ENCODE measurements at places on chromosomes 4 and X.
A peak's percentile ranks its signal among the peaks of the same experiment; 100 is the strongest.

DNA sequence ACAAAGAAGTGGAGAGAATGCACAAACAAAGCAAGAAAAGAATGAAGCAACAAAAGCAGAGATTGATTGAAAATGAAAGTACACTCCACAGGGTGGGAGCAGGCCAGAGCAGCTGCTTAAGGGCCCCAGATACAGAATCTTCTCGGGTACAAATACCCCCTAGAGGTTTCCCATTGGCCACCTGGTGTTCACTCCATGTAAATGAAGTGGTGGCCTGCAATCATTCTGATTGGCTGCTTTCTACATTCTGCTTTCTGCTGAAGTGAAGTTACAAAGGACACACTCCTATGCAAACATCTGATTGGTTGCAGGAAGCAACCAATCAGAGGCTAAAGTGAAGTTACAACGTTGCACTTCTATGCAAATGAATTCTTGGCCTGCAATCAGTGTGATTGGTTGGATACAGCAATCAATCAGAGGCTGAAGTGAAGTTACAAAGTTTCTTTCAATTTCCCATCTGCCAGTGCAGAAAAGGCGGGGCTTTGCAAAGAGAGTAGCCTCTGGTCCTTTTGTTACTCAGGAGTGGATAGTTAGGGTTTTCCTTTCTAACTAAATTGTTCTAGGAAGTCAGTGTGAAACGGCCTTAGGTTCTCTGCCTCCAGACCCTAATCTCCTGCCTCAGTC is 19.0 kb upstream of the GPC4 start:
- no peak for DNase-seq

GRCh38 chr4:144808034-144808433 is 162.1 kb downstream of the HHIP start:
- DNase-seq = no peak

- DNase-seq = no peak
Observed at GRCh38 chrX:8201896-8202331, 30.8 kb upstream of the VCX2 start.

DNA sequence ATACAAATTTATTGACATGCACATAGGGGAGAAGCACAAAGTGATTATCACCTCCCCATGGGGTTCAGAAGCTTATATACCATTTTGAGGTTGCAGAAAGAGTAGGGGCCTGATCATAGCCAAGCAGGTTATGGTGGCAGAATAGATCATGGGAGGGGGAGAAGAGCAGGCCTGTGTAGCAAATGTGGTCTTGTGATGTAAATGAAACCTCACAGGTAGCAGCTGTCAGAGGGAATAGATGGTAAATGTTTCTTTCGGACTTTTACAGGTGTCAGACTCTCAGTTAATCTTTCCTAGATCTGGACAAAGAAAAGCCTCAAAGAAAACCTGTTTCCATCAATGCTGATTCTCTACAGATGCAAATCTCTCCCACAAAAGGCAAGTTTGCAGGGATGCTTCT is 84.4 kb downstream of the CFAP299 start:
- DNase-seq = no peak

DNA sequence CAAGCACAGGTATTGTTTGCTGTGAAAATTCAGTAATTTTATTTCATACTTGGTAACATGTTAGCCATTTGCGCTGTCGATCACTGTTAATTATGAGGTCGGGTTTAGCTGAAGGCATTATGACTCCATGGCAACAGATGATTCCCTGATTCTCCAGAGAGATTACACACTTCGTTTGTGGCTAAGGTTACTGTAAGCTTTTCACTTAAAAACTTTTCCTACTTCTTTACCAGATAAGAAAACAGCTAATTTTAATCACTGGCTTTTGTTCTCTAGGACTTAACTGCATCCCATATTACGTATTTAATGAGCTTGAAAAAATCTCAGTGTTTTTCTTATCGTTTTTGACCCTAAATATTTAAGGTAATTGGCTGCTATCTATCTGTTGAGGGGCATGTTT is 2.1 kb downstream of the GSTCD start:
- no peak for DNase-seq

GRCh38 chrX:51893931-51894696 is 691 bp downstream of the MAGED1 start:
- DNase-seq = peak; percentile 71

- DNase-seq = no peak
Observed at GRCh38 chr4:26827798-26828197, 32.8 kb upstream of the STIM2 start.

- DNase-seq = no peak
Observed at GRCh38 chr4:74038425-74039314, at the start of gene CXCL3. TSS of gene CXCL3 (minus strand) at chr4:74038689. CDS start at chr4:74038611, 78 bp downstream.

- DNase-seq = no peak
Observed at GRCh38 chrX:101411984-101412383, 4.0 kb downstream of the HNRNPH2 start.

DNA sequence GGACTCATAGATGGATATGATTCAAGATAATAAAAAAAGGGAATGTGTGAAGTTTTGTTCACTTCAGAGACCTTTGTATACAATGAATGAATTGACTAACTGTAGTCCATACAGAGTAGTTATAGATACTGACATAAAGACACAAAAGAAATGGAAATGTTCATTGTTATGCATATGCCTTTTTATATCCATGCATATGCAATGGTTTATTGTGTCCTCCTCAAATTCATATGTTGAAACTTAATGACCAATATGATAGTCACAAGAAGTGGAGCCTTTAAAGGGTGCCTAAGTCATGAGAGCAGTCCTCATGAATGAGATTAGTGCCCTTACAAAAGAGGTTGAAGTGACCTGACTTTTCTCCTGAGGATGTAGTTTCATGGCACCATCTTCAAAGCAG is 467.5 kb upstream of the NDST4 start:
- DNase-seq = no peak

DNA sequence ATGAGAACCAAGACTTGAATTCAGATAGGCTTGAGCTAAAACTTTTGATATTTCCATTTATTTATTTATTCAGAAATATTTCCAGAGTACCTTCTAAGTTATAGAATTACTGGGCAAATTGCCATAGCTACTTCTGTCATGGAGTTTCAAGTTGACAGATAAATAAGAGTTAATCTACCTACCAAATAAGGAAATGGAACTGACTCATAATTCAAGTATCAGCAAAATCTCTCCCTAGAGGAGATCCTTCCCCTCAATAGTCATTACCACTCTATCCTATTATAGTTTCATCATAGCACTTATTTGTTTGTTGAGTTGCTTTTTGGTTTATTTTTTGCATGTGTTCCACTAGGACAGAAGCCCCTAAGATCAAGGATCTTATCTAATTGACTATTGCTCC is 48.8 kb upstream of the CCSER1 start:
- no peak for DNase-seq

DNA sequence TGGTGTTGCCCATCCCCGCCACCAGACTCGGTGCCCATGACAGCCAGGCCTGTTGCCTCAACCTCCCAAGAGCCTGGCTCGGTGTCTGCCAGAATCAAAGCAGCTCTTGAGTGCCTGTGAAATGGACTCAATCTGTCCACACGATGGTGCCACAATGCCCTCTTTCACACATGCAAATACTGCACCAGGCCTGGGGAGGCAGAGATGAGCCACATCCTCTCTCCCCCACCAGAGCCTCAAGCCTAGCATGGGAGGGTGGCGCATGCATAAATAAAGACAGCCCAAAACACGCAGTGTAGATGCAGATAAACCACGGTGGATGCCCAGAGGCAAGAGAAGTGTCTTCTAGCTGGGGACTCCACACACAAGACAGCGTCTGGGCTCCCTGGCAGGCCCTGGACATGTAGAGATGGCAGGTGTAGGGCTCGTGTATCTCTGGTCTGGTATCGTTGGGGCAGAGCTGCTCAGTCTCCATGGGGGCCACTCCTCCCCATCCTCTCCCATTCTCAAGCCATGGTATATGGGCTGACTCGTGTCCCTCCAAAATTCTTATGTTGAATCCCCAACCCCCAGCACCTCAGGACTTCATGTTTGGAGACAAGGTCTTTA is 65.6 kb downstream of the JAKMIP1 start:
- DNase-seq = no peak

GRCh38 chr4:52099860-52100461 is 48.9 kb downstream of the SPATA18 start:
- DNase-seq = no peak

DNA sequence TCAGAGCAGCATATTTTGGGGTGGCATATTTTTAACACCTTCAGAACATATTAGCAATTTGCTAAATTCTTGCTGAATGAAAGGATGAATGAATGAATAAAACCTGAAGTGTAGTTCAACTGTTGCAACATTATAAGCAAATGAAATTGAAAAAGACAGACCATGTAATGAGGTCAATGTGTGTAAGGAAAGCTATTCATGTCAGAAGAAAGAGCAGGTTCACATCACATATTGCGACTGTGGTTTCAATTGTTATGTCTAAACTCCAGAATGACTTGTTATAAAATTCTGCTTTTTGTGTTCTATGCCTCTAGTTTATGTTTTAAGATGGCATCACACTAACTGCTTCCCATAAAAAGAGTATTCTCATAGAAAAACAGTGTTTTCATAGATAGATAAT is 32.9 kb upstream of the DSPP start:
- DNase-seq = no peak

- no peak for DNase-seq
Observed at GRCh38 chr4:137707626-137708025, 175.3 kb upstream of the PCDH18 start.

DNA sequence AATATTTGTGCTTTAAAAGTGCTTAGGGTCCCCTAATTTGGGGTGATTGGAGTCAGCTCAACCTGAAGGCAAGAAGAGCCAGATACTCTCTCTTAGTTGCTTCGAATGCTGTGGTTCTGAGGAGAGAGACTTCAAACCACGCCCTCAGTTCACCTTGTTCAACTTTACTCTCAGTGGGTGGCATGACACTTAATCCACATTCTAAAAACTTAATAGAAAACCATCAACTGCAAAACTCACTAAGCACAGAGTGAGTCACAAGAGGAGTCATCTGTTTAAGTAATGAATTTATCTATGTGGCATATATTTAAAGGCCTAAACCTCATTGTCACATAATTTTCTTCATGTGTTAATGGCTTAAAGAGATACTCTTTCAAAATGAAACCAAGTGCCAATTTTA is 99.5 kb upstream of the SLC4A4 start:
- no peak for DNase-seq

GRCh38 chrX:20378233-20378920 is 111.7 kb upstream of the RPS6KA3 start:
- no peak for DNase-seq

GRCh38 chrX:153925739-153926551 is at the start of gene ARHGAP4:
TSS of gene ARHGAP4 (minus strand) at chrX:153926264. CDS start at chrX:153926202, 62 bp downstream.
- DNase-seq = no peak

GRCh38 chr4:153595894-153596601 is 88.0 kb upstream of the TLR2 start:
- no peak for DNase-seq
